ENCODE measurements at places on chromosomes 3 and 15.

DNA sequence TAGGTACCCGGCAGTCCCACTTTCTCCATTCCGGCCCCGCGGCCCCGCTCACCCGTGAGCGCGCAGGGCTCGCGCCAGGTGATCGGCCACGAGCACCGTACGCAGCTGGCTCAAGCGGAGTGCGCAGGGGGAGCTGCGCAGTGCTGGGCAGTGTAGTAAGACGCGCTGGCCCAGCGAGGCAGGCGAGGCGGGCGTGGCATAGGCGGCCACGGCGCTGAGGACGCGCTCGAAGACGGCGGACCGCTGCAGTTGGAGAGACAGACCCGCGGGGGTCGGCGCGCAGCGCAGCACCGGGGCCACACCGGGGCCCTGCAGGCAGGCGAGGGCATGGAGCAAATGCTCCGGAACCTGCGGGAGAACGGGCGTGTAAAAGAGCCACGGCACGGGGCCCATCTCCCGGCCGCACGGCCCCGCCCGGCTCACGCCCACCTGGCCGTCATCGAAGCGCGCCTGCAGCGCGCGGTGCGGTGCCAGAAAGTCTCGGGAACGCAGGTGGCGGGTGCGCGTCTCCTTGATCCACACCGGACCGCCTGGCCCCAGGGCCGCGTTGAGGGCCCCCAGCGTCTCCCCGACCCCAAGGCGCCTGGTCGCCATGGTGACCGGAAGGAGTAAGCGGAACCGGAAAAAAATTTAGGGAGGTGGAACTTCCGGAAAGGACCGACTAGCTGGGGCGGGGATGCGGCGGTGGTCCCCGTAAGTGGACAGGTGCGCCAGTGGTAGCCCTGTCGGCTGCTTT is at the start of gene DALRD3:
DALRD3 (minus strand) TSS at position 610 of the 736 bp plus-strand sequence; CDS start at position 594, 16 bp downstream.
- peak; percentile 39 for DNase-seq

- DNase-seq = no peak
These were observed 103.3 kb downstream of the IL1RAP start for GRCh38 chr3:190617185-190617584.

- no peak for DNase-seq
These were observed 11.2 kb downstream of the TMC3 start for GRCh38 chr15:81362790-81363189.

GRCh38 chr15:42007386-42007785 is 13.5 kb downstream of the PLA2G4E start:
- DNase-seq = no peak

- no peak for DNase-seq
These were observed 74.7 kb upstream of the GAP43 start for GRCh38 chr3:115548611-115549010.

- DNase-seq = no peak
These were observed 6.7 kb downstream of the RNU6-1 start for GRCh38 chr15:67832897-67833709.

DNA sequence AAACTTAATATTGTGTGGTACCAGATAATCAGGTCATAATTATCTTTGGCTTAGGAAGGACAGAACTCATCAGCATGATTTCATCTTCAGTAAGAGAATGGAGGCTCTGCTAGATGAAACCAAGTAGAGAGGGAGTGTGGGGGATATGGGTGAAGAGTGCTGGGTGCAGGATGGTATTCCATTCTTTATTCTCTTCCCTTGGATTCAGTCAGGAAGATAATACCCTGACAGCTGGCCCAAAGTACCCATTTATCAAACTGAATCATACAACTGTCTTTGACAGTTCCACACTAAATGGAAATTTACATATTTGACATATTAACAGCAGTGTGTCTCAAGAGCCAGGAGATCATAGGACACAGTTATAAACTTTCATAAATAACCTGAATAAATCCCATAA is 44.7 kb downstream of the GOLIM4 start:
- DNase-seq = no peak

DNA sequence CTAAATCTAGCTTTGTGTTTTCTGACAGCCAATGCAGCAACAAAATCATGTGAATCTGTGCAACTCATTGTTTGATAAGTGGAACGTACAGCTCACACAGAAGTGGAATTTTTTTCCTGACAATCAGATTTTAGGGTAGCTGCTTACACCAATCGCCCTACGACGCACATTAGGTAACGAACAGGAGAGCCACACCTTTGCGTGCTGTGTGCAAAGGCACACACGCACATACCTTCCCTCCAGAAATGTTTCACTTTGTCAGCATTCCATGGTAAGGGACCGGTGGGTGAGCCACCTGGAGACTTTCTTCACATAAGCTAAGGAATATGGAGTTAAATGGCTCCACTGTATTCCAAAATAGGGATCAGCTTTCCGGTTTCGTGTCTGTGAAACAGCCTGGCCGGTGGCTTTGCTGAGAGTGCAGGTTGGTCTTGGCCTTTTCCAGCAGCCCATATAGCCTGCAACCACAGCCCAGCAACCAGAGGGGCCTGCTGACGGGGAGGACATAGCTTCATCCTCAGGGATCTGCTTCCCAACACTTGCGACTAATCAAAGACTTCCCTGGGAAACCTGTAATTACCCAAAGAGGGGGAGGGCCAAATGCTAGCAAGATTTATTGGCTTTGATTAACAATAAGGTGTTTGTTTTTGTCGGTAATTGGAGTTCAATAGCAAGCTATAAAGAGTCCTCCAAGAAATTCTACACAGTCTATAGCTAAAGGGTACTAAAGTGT is 145.3 kb downstream of the ADAMTS17 start:
- DNase-seq = no peak

DNA sequence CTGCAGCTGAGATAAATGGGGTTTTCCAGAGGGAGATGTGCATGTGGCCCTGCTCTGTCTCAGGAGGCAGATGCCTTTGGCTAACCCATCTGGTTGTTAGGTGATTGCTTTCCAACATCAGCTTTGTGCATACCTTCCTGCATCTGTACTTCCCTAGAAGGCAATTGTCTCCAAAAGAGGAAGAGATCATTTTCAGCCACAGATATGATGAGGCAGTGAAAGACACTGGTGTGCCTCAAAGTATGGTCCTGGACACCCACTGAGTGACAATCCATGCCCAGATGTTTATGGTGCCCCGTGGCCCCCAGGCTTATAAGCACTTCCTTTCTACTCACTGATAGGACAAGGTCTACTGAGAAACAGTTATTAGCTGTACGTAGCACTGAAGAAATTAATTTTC is 117.5 kb upstream of the NR2F2 start:
- no peak for DNase-seq

GRCh38 chr15:60757831-60758570 is 279.1 kb upstream of the ICE2 start:
- DNase-seq = no peak

DNA sequence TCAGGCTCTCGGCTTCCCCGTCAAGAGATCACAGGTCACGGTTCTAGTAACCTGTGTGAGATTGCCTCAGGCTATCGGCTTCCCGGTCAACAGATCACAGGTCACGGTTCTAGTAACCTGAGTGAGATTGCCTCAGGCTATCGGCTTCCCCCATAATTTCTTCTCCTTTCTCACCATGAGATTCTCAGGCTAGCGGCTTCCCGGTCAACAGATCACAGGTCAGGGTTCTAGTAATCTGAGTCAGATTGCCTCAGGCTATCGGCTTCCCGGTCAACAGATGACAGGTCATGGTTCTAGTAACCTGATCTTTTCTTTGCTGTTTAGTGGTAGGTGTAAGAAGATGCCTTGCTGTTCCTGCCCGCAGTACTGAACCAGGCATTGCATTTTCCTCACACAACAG is 418.2 kb upstream of the ZNF717 start:
- no peak for DNase-seq

DNA sequence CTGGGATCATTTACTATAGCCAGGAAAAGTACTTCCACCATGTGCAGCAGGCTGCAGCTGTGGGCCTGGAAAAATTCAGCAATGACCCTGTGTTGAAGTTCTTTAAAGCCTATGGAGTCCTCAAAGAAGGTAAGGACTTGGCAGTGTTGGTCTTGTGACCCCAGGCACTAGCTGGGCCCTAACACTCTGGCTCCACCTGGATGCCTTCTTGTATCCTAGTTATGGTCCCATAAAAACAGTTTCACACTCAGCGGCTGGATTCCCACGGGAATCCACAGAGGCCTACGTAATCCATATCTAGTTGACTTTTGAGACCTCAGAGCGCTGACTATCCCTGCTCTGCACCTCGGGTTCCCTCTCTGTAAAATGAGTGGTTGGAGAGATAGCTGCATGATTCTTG is 1.6 kb downstream of the TTC21A start:
- no peak for DNase-seq

GRCh38 chr15:80595396-80595795 is 99.7 kb upstream of the ABHD17C start:
- DNase-seq = no peak

- DNase-seq = no peak
These were observed 17.1 kb upstream of the CSTA start for GRCh38 chr3:122307976-122308375.

DNA sequence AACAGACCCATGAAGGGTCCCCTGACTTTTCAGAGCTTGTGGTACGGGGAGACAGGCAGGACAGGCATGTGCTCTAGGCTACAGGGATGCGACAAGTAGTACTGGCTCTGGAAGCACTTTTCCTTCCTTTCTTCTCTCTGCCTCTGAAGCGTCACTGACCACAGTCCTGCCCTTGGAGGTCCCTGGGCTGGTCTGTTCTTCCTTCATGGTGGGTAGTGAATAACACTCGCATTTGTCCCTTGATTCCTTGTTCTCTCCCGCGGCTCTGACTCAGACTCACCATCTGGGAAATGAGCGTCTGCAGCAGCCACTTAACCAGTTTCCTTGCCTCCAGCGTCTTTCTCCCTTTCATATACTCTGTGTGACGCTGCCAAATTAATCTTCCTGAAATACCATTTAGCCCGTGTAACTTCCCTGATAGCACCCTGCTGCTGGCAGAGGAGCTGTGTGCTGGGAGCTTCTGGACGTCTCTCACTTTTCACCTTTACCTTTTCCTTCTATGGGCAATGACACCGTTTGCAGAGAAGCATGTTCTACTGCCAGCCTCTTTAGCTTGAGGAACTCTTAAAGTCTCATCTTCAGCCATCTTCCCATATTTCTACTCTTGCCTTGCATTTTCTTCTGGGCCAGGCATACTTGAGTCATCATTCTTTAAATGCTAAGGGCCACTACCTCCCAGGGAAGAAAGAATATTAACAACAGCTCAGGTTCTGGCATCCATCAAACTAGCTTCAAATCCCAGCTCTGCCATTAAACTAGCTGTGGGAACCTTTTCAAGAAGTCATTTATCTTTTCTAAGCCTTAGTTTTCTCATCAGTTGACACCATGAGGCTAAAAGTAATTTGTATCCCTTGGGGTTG is 33.6 kb downstream of the TMEM45A start:
- DNase-seq = no peak

DNA sequence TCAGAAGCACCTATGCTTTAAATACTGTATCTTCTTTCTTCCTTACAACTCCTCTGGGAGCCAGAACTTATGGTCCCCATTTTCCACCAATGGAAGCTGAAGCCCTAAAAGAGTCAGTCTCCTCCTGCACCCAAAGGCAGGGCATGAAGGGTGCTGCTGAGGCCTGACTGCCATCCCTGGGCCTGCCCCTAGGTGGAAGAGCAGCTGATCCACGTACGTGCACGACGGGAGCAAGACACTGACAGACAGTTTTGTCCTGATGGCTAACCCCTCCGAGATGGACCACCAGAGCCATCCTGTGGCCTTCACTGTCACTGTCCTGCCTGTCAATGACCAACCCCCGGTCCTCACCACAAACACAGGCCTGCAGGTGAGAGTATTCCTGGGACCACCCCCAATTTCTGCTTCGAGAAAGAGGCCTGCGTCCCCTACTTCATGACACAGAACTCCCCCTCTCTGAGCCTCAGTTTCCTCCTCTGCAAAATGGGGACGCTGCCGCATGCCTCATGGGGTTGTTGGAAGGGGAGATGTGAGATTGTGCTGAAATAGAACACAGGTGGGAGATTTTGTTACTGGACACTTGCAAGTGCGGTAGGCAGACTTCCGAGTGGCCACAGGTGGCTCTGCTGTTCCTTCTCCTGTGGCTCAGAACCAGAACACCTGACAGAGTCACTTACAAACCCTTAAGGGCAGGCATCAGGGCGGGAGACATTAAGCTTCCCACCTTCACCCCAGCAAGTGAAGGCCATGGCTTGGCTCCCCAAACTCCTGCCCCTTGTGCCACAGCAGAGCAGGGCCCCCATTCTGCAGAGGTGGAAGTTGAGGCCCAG is 175.4 kb downstream of the TBC1D2B start:
- no peak for DNase-seq

DNA sequence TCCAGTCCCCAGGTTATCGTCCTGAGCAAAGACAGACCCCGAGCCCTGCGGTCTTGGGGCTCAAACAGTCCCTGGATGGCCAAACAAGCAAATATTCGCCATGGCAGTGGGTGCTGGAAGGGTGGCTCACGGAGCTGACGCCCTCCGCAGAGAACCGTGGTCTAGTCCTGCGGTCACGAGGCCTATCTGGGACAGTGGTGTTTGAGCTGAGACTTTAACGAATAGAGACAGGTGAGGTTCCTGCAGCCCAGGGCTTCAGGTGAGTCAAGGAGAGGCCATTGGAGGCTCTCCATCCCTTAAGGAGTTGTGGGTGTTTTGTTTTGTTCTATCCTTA is 399 bp upstream of the SUCLG2 start:
- DNase-seq = no peak

GRCh38 chr3:24185738-24186384 is 240.8 kb downstream of the NR1D2 start:
- DNase-seq = no peak

- DNase-seq = no peak
These were observed 18.3 kb downstream of the THBS1 start for GRCh38 chr15:39598958-39599845.

DNA sequence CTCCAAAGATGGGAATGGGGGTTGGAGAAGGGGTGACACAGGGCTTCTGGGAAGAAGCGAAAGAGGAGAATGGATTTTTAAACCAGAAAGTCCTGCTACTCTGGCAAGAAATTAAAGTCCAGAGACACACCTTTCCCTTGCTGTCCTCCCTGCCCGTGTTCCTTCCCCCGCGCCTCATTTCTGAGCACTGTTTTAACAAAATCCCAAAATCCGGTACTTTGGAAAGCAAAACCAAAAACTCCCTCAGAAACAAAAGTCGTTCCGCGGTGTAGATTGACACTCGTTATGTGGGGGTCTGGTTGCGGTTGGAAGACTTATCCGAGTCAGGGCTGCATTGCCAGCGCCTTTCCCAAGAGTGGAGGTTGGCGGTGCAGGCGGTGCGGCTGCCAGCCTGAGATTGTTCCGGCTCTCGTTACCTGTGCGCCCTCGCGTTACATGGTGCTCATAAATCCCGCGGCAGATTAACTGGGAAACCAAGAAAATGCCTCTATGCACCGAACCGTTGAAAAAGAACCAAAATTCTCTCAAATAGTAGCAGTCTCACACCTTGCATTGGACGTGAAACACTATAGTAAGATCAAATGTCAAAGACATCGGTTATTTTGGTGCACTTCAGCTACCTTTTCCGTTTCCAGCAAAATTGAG is 217.7 kb downstream of the MEIS2 start:
- DNase-seq = no peak

DNA sequence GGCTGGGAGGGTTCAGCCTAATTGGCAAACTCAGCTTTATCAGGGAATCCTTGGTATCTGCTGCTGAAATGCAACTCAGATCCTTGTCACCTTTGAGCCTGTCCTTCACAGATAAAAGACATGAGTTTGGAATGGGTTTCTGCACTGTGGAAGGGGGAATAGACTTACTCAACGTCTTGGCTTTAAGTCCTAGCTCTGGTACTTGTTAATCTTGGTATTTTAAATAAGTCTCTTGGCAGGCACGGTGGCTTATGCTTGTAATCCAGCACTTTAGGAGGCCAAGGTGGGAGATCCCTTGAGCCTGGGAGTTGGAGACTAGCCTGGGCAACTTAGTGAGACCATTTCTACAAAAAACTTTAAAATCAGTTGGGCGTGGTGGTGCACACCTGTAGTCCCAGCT is 55.1 kb upstream of the ATOSA start:
- DNase-seq = no peak
